Cardiac fibroblast (primary cell): ENCODE measurements at places on chromosomes 5 and 9.
A peak's percentile ranks its signal among the peaks of the same experiment; 100 is the strongest.

GRCh38 chr9:2674141-2674824 lies 43.0 kb upstream of the KCNV2 start:
- no peak for DNase-seq

DNA sequence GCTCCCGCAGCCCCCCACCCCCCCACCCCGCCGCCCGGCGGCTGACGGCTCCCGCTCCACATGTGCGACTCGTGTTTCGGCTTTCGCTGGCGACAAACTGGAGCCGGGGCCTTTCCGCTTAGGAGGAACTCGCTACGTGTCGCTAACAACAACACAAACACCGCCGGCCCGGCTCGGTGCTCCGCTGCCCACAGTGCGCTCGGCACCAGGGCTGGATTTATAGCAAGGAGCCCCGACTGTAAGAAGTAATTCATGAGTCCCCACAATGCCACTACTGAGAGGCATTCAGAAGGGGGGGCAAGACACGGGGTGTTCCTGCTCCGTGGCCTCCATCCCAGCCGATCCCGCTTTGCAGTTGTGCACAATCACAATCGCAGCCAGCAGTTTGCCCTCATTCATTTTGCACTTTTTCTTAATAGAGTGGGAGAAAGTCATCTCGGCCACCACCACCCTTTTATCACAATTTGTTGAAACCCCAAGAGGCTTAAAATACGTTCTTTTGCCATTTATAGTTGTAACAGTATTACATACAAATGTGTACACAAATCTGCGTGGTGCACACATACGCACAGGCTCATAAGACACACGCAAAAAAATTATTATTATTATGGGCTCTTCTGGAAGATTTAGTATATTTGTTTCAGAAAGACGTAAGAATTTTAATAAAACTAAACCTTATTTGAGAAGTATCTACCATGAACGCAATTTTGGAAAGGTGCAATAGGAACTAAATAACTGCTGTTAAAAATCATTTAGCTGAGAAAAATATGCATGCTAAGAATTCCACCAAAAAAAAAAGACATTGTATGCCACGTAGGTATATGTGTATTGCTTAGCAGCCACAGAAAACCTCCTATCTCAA lies 48.1 kb downstream of the EBF1 start:
- peak; percentile 43 for DNase-seq

GRCh38 chr9:33780276-33780675 lies 15.1 kb upstream of the PRSS3 start:
- no peak for DNase-seq

DNA sequence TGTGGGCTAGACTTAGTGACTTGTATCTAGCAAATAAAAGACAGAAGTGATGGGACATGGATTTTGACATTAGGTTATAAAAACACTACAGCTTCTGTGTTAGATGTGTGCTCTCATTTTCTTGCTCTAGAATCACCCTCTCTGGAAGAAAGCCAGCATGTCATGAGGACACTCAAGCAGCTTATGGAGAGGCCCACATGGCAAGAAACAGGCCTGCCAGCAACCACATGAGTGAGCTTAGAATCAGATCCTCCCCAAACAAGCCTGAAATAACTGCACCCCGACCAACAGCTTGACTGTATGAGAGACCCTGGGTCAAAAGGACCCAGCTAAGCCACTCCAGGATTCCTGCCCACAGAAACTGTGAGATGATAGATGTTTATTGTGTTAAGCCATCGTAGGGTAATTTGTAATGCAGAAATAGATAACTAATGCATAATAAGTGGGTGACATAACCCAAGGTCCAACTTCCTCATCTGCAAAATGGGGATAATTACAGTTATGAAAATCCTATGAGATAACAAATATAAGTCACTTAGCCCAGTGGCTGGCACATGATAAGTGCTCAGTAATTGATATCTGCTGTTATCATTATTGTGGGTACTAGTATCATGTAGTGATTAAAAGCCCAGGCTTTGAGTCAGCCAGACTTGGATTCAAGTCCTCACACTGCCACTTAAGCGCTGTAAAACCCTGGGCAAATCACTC lies 86.5 kb downstream of the KLHL3 start:
- DNase-seq: peak; percentile 81

GRCh38 chr5:1270426-1270825 lies 24.4 kb downstream of the TERT start:
- no peak for DNase-seq

DNA sequence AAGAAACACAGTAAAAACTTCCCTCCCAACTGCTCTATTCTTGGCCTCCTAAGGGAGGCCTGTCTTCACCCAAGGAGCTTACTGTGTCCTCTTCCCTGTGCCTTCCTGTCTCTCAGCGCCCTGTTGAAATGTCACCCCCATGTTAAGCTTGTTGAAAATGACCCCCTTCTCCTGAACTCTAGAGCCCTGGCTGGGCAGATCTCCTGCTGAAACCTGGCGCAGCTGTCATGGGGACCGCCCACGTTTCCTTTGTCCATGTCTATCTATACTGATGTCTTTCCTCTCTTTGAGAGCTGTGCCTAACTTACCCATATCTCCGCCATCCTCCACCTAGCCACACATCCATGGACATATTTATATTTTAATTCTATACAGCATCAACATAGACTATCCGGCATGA lies 33.3 kb downstream of the PTCH1 start:
- no peak for DNase-seq

DNA sequence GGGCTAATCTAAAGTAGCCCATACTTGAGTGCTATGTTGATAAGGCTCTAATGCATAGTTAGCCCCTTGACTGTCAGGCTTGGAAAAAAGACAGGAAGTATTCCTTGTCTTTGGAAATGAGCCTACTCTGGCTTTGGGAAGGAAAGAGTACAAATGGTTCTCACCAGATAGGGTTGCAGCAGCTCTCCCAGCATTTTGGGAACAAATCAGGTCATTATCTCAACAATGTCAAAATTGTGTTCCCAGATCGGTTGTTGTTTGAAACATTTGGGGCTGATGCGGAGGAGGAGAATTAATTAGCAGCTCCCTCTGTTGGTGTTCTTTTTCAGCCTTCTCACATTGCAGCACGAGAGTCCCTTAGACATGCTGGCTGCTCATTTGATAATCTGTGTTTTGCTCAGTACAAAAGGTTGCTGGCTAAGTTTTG lies 294.7 kb upstream of the DMRT1 start:
- peak; percentile 97 for DNase-seq

DNA sequence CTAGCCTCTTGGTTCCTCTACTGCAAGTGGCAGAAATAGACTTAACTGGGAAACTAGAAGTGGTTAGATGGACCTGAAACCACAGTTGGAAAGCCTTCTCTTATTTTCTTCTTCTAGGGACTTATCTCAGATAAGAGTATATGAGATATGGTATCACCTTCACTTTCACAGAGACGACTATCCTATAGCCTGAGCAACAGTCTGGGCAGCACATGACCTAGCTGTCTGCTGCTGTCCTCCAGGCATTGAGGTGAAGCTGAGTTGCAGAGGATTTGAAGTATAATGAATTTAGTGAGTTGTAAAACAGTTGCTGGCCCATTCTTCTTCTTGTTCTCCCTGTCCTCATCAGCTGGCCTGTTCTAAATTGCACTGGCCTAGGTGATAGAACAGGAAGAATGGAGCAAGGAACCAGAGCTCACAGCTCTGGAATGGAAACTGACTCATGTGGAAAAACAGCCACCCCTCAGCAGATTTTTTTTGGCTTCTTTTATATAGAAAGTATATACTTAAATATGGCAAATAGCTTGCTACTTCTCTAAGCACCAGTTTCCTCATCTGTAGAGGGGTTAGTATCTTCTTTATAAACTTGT lies 27.8 kb downstream of the RECK start:
- DNase-seq: peak; percentile 40
